Left lung (tissue), 14 donors: ENCODE measurements at places on chromosomes 6 and 20. TPM values are rescaled to one million over a fixed set of nuclear protein-coding genes. Genes with fewer than 3 reads are reported as not detected.

TMEM14B gene
- 102 TPM for polyA plus RNA-seq

GABRR1 gene
- polyA plus RNA-seq, result not detected

DNA sequence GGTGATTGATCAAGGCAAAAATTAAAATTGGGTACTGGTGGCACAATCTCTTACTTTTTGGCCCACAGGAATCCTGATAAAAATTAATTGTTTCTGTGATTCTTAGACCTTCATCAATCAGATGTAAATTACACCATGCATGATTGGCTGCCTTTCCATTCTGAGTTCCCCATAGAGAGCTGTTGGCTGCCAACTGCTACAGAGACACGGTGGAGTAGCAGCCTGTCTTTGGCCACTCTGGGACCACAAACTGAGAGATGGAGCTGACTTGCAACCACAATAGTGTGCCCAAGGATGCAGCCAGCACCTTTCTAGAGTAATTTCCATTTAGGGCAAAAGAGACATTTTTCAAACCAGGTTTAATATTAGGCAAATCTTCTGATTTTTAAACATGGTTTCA, 274.3 kb upstream of the MMS22L start:
- DNase-seq, result no peak

GRCh38 chr6:65398851-65399250, 308.2 kb downstream of the EYS start:
- DNase-seq, result no peak

DNA sequence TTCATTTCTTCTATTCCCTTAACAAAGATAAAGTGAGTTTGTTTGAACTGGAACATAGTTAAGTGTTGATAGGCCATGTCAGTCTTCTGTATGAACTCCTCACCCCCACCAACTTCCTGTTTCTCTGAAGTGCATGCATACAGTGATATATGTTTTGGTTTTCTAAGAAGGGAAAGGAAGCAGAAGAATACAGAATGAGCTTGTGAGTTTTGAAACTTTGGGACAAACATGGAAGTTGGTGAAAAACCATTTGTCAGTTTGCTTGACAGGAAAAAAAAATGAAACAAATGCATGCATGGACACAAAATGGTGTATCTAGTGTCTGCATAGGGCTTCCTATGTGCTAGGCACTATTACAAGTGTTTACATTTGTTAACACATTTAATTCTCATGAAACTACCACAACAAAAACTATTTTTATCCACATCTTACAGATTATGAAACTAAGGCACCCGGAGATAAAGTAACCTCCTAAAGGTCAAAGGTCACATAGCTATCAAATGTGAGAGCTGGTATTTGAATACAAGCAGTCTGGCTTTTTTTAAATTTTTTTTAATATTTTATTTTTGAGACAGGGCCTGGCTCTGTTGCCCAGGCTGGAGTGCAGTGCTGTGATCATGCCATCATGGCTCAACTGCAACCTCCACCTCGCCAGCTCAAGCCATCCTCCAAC, 105.9 kb downstream of the ADGRB3 start:
- no peak for DNase-seq

DNA sequence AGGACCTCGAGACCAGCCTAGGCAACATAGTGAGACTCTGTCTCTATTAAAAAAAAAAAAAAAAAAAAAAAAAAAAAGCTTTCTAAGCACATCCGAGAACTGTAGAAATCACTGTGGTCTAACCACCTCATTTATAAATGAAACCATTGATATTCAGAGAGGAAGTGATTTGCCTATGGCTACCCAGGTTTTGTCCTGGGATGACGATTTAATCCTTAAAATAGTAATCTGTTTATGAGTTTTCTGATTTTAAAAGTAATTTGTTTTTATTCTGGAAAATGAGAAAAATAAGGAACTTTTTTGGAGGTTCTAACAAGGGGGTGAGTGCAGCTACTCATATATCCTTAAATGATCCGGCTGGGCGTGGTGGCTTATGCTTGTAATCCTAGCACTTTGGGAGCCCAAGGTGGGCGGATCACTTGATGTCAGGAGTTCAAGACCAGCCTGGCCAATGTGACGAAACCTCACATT, 6.5 kb upstream of the BTN3A2 start:
- no peak for DNase-seq

DNA sequence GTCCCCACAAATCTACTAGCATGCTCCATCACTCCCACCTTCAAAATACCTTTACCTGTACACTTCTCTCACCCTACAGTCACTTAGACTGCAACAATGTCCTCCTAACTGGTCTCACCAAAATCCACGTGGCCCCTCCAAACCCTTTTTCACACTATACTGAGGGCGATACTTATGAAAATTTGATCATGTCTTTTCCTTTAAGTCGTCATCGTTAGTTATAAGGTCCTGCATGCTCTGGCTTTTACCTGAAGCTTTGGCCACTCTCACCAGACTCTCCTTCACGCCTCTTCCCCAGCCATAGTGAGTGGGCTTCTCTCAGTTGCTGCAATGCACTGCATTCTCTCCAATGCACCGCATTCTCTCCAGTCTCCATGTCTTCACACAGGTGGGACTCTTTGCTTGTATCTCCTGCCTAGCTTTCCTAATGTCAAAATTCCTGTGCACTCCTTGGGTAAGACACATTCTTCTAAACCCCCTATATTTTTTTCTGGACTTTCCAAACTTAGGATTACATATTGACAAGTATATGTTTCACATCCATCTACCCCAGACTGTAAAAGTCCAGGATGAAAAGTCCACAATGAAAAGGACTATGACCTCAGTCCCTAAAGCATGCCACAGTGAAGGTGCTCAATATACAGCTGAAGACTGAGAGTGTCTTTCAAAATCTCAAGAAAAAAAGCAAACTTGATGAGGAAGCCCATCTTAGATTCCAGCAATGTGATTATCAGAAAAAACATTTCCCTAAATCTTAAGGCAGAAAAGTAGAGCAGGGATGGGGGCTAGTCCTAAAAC, 24.7 kb downstream of the PTPRK start:
- no peak for DNase-seq

- no peak for DNase-seq
These were observed 59.8 kb downstream of the SOD2 start for GRCh38 chr6:159633196-159633595.

GRCh38 chr6:14058029-14058695, 59.4 kb upstream of the CD83 start:
- DNase-seq, result no peak

DNA sequence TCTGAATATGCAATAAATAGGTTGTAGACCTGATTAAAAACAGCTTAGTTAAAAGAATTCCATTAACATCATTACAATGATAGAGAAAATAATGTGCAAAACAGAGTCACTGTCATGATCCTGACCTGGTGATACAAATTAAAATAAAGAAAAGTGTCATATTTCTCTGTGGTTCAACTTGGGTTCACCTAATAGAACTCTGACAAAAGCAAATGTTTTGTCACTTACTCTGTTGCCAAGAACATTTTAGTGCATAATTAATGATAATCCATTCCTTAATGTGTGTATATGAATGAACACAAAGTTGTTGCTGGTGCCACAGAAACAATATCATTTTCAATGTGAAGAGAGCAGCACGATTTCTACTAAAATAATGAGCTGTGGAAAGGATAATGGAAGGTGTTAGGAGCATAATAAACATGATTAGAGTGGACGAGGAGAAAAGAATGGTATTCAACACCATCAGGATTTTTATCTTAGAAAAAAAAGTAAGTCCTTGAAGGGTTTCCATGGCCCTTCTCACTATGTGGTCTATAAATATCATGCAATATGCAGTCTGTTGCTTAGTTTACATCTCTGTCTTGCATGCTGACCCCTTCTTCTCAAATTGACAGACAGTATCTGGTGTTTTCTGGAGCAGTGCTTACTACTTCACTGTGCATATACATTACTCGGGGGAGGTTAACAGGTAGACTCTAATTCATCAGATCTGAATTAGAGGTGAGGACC, 656.6 kb upstream of the MMS22L start:
- no peak for DNase-seq

ZSCAN9 gene
- 39.8 TPM for polyA plus RNA-seq

GRCh38 chr6:166563805-166564204, 22.7 kb downstream of the RAMACL start:
- no peak for DNase-seq

RBBP8NL gene
- polyA plus RNA-seq, result 3.9 TPM

NQO2 gene
- polyA plus RNA-seq, result 34.2 TPM

- DNase-seq, result no peak
These were observed 39.0 kb upstream of the JARID2 start for GRCh38 chr6:15206887-15207286.

FLRT3 gene
- 24.1 TPM for polyA plus RNA-seq

DNA sequence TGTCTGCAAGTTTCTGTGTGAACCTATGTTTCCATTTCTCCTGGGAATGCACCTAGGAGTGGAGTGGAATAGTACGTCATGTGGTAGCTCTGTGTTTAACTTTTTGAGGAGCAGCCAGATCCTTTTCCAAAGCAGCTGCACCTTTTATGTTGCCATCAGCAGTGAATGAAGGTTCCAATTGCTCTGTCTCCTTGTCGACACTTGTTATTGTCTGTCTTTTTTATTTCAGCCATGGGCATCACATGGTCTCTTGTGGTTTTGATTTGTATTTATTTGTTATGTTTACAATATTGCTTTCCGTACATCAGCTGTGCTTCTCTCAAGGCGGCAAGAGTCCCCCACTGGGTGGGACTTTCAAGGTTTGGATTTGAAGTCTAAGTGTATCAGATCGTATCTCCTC, 33.9 kb upstream of the STX16 start:
- no peak for DNase-seq

- no peak for DNase-seq
These were observed 920 bp upstream of the WTAP start for GRCh38 chr6:159726255-159726917.

DYNLT2 gene
- polyA plus RNA-seq, result 6.1 TPM

PHACTR3 gene
- 3.5 TPM for polyA plus RNA-seq

- no peak for DNase-seq
These were observed 230.2 kb upstream of the RNF24 start for GRCh38 chr20:4245542-4245941.

- no peak for DNase-seq
These were observed 1325.1 kb upstream of the MAP3K7 start for GRCh38 chr6:91911945-91912344.

GRCh38 chr20:38117635-38118034, 47.4 kb downstream of the TGM2 start:
- DNase-seq, result no peak

- no peak for DNase-seq
These were observed 21.9 kb downstream of the MYT1 start for GRCh38 chr20:64186071-64186598.

- no peak for DNase-seq
These were observed 26.8 kb downstream of the C6orf89 start for GRCh38 chr6:36912586-36912985.

DNA sequence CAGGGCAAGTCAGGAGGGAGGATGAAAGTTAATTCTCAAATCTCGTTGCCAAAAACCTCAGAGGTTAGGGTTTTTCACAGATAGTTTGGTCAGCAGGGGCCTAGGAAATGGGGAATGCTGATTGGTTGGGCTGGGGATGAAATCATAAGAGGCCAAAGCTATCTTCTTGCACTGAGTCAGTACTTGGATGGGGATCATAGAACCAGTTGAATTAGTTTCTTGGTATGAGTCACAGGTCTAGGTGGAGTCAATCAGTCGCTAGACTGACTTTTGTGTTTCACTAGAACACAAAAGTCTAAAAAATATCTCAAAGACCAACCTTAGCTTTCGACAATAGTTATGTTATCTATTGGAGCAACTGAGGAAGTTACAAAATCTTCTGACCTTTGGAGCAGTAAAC, 368.5 kb downstream of the TBC1D32 start:
- no peak for DNase-seq

GRCh38 chr6:117338567-117338966, 73.2 kb downstream of the VGLL2 start:
- no peak for DNase-seq

WFDC10B gene
- not detected for polyA plus RNA-seq

DNA sequence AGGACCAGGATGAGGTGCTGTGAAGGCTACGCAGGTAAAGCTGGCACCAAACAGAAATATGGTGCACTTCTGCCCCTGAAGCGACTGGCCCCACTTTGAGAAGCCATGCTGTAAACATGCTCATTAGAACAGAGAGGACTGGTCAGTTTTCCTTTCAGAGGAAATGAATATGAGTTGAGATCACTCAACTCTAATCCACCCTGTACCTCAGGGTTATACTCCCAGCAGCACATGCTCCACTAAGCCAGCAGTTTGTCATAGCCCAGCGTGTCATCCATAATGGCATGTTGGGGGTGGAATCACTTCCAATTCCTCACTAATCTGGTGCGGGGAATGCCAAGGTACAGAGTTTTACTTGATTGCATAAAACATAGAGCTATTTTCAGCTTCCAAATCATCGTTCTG, 98.1 kb downstream of the HIVEP2 start:
- DNase-seq, result no peak

- no peak for DNase-seq
These were observed 10.7 kb upstream of the TFB1M start for GRCh38 chr6:155324993-155325392.

DNA sequence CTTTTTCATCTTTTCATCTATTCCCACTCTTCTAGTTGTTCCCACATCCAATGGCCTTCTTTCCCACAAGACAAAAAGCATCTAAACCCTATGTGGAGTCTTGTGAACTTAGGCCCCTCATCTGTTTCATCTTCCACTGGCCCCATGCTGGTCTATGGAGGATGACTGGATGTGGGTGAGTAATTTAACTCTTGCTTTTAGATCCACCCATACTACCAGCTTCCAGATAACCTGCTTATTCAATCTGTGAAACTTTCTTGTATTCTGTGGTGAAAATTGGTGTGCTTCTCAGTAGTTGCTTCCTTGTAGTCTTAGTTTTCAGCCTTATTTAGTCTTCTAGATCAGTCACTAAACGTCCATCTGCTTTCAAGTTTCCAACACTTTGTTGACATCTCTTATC, 64.9 kb downstream of the OPN5 start:
- DNase-seq, result no peak

SOX18 gene
- 25.5 TPM for polyA plus RNA-seq

DNA sequence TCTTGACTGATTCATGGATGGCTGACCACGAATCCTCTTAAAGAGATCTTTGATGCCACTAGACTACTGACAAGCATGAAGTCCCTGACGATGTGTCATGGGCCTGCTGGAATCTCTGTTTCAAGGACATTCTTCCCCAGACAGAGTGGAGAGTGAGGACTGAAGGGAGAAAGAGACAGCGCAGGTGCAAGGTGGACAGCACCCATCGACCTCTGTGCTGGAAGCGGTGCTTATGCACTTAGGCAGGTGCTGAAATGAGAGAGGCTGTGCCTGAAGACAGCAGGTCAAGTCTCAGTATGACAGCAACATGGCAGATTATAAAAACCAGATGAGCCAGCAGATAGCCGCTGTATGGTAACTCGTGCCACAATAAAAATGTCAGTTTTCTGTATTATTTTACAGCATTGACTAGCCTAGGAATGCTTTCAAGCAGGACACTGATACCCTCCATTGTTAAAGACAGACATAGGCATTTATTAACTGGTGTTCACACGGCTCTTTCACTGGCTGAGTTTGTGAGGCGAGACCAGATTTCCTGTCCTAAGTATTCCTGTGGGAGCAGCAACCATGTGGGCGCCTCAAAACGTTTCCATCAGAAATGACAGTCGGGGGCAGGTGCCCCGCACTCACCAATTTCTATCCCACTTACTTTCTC, 47.5 kb downstream of the FOXC1 start:
- DNase-seq, result no peak
